ENCODE measurements at places on chromosomes 16 and 17.
A peak's percentile ranks its signal among the peaks of the same experiment; 100 is the strongest.

- no peak for DNase-seq
These were observed 101.5 kb downstream of the BRIP1 start for GRCh38 chr17:61761827-61762226.

GRCh38 chr17:64472564-64472963, 23.6 kb downstream of the MILR1 start:
- DNase-seq, result no peak

- no peak for DNase-seq
These were observed 43.4 kb downstream of the CYTH1 start for GRCh38 chr17:78738698-78739097.

DNA sequence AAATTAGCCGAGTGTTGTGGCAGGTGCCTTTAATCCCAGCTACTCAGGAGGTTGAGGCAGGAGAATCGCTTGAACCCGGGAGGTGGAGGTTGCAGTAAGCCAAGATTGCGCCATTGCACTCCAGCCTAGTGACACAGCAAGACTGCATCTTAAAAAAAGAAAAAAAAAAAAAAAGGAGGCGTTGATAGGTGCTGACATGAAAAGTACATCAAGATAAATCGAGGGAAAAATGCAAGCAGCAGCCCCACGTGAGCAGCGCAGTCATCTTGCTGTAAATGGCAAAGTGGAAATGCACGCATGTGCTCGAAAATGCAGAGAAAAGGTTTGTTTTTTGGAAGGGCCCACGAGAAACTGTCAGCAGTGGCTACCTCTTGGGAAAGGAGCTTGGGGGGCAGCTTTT, 20.9 kb downstream of the MXRA7 start:
- DNase-seq, result no peak

DNA sequence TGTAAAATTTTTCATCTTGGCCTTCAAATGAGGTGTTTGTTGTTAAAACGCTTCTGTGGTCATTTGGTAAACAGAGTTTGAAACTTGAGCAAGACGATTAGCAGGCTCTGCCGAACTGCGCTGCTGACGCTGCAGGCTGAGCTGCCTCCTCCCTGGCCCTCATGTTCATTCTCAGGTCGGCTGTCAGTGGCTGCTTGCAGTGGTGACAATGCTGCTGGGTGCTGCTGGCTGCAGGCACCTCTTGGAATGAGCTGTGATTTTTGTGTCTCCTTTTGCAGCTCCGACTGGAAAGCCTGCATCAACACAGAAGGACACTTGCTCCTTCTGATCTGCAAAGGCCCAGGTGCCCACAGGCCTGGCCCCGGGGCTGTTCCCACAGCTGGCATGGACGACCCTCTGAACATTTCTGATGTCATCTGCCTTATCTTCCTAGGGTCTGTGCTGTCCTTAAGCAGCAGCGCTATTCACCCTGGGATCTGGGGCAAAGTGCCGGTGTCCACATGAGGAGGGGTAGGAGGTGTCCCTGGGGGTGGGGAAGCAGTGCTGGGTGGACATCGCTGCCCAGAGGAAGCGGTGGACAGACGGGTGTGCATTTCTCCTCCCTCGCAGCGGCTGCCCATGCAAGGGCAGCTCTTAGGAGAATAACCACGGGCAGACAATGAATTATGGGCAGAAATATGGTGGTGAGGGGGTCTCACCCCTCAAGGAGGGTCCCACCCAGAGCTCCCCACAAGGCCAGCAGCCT, 23.1 kb upstream of the OSGIN1 start:
- DNase-seq, result no peak

GRCh38 chr17:80475910-80476876, at the start of gene NPTX1:
NPTX1 (minus strand) TSS chr17:80476607; CDS start chr17:80476446, 161 bp downstream.
- DNase-seq, result no peak

- peak; percentile 84 for DNase-seq
These were observed 69.2 kb upstream of the CES5A start for GRCh38 chr16:55944377-55944802.

DNA sequence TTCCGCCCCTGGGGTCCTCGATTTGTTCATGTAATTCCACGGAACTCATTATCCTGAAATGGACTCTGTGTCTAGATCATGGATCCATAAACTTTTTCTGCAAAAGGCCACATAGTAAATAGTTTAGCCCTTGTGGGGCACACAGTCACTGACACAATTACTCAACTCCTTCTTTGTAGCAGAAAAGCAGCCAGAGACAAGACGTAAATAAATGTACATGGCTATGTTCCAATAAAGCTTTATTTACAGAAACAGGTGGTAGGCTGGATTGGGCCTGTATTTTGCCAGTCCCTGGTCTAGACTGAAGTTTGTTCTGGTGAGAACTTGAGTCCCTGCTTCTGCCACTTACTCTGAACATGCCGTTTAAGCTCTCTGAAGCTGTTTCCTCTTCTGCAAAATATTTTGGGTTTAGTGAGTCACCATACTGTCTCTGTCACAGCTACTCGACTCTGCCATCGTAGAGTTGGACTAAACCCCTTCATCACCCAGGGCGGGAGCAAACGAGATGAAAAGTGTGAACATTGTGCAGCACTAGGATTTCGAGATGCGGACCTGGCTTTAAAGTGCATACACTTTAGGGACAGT, 61.9 kb upstream of the FOXF1 start:
- no peak for DNase-seq

DNA sequence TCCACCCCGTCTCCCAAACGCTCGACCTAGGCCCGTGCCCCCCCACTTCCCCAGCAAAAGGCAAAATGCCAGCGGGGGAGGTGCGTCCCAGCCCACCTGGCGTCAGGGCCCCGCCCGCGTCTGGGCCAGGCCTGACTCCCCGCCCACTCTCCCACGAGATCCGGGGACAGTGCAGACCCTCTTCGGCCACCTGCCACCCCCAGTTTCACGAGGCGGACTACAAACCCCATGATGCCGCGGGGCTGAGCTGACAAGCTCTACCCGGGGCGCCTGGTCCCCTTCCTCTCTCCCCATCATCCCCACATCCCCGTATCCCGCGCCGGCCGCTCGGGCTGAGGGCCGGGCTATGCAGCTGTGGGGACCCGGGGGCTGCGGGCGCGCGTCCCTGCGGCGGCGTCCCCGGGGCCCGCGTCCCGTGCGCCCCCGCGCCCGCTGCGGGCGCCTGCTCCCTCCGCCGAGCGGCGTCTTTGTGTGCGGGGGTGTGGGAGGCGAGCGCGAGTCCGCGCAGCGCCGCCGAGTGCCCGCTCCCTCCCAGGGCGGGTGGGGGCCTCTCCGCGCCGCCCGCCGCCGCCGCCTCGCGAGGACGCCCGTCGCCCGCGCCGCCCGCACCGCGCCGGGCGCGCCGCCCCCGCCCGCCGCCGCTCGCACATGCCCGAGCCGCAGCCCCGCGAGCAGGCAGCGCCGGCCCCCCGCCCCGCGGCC, at the start of gene ANKRD13B:
Gene ANKRD13B (plus strand): TSS at position 283 of the 702 bp plus-strand sequence. CDS start 490 bp downstream, outside the sequence.
- DNase-seq, result peak; percentile 80

- no peak for DNase-seq
These were observed 18.8 kb downstream of the POLR3E start for GRCh38 chr16:22315979-22316378.

DNA sequence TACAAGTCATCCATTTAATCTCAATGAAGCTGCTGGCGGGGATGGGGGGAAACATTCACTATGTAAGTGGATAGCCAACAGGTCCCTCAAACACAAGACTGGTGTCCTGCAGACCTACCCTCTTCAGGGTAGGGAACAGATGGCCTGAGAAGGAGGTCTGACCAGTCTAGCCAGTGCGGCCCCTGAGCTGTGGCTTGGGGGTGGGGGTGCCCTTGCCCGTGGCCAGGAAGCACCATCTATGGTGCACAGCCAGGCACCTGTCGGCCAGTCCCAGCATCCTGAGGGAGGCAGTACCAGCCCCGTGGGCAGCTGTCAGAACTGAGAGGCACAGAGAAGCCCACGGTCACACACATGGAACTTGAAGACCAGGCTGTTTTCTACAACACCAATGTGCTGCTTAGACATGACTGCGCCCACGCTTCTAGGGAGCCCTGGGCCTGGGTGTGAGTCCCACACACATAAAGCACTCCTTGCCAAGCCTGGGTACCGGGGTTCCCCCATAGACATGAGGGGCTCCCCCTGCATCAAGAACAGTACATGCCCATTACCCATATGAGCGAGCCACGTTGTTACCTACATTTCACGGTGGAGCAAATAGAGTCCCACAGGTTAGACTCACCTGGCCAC, 40.9 kb downstream of the RMI2 start:
- DNase-seq, result no peak
